ENCODE measurements at places on chromosomes 5 and 9.

DNA sequence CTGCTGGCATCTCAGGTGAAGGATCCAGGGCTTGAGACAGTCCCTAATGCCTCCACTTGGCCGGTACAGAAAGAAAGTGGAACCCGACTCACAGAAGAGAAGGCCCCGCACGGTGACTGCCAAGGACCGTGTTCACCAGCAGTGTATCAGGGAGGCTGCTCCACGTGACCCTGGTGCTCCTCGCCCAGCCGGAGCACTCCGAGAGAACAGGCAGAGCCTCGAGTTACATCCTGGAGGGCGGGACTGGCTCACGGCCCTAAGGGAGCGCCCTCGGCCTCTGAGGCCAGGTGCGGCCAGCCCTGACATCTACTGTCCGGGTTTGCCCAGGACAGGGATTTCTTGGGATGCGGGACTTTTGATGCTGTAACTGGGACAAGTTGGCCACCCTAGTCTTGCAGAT lies 104.0 kb upstream of the SARDH start:
- DNase-seq, result no peak

DNA sequence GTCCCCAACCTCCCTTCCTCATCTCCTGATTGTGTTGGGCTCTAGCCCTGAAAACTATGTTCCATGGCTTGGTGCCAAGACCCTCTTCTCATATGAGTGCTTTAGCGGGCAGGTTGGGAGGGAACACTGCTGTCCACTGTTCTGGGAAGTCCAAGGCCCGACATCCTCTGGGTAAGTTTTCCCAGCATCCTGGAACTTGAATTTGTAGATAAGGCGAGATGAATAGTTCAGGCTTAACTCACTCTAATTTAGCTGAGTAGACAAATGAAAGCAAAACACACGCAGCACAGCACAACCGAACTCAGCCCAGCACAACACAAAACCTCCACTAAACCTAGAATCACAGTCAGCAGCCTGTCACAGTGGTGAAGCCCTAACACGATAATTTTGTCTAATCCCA lies 95.3 kb upstream of the SLC28A3 start:
- no peak for DNase-seq

DNA sequence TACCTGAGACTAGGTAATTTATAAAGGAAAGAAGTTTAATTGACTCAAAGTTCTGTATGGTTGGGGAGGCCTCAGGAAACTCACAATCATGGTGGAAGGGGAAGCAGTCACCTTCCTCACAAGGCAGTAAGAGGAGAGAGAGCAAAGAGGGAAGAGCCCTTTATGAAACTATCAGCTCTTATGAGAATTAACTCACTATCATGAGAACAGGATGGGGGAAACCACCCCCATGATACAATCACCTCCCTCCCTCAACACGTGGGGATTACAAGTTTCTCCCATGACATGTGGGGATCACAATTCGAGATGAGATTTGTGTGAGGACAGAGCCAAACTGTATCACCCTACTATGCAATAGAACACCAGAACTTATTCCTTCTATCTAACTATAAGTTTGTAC lies 27.9 kb downstream of the CD274 start:
- no peak for DNase-seq

GRCh38 chr5:92206681-92207080 lies 823.6 kb upstream of the ARRDC3 start:
- DNase-seq, result peak; percentile 13

GRCh38 chr9:83520292-83520691 lies 17.9 kb downstream of the FRMD3 start:
- DNase-seq, result no peak

DNA sequence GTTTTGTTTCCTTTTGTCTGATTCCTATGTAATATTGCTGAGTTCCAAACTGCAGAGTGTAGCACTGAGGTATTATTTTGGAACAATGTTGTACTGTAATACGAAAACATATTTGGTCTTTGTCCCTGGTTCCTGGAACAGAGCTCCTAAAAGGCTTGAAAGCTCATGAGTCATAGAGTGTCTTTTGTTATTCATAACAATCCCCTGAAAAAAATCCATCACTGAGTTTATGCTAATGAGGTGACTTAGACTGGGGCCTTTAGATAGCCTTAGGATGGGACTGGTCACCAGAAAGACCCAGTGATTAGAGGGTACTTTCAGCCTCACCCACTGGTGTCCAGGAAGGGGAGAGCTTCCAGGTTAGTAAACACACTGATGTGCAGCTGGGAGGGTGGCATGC lies 132.7 kb upstream of the POU5F2 start:
- DNase-seq, result no peak

DNA sequence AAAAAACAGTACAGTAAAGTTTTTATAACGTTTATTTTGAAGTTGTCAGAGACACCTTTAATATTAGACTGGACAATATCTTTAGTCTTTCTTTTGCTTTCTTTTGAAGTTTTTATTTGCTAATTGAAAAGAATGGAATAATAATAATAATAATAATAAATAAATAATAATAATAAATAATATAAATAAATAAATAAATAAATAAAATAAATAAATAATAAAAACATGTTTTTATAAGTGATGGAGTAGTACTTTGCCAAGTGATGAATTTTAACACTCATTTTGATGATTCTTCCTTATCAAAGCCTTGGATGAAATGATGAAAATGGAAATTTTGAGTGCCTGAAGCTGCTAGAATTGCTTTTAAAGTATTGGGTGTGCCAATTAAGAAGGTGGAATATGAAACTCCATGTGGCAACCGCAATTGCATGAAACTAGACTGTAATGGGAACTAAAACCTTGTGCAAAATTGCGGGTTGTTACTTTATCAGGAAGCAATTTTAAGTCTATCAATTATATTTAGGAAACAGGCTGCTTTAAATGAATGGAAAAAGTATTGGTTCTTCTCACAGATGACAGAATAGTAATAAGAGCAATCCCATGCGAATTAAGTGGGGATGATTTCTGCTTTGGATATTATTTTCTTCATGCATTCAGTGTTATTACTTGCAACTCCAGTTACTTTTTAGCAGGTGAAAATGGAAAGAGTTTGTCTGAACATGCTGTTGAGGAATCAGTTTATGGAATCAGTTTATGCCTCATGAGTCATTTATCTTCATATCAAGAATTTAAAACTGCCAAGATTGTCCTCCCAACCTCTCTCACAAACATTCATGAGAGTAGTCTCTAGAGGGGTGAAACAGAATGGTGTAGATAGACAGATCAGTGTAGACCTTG lies 4.6 kb downstream of the ANXA1 start:
- DNase-seq, result no peak

DNA sequence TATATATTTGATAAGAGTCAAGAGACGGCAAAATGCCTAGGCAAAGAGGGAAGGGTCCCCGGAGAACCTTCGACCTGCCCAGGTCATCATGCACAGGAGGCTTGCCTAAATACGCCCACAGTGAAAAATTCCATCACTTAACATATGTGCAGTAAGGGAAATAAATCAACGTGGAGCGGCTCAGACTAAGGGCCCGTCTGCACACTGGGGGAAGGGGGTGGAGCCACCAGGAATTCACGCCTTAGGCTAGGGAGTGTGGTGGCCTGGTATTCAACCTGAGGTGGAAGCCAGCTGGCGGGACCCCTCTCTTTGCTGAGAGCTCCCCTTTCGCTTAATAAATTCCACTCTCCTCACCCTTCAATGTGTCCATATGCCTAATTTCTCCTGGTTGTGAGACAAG lies 8.3 kb downstream of the PTBP3 start:
- no peak for DNase-seq

- no peak for DNase-seq
Measured at GRCh38 chr5:152990217-152990616, 500.3 kb upstream of the GRIA1 start.

DNA sequence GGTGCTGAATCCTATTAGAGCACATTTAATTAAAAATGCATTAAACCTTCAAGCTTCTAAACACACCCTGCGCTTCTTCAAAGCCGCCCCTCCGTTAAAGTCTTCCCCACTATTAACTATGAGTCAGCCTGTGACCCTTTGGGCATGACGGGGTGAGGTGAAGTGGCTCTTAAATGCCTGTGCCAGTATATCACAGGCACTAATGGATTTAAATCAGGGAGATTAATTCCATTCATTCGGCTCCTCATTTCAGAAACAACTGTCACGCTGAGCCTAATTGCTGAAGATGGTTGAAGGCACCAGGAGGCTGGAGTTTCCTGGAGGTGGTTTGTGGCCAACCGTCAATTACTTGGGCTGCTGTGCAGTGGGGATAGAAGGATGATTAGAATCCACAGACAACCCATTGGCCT lies 192.6 kb upstream of the MSX2 start:
- DNase-seq, result no peak

- peak; percentile 67 for DNase-seq
Measured at GRCh38 chr9:110745676-110746075, 77.1 kb downstream of the MUSK start.

DNA sequence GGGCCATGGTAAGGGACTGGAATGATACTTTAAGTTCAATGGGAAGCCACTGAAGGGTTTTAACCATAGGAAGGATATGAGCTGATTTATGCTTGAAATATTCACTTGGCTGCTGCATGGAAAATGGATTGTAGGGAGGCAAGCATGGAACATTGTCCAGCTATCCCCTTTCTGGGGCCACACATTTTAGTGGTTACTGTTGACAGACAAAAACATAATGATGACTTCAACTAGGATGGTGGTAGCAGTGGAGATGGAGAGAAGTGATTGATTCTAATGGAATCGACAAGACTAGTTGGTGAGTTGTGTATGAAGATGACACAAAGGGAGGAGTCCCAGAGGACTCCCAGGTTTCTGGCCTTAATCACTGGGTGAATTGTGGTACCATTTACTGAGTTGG lies 6.2 kb upstream of the FCHSD1 start:
- no peak for DNase-seq

DNA sequence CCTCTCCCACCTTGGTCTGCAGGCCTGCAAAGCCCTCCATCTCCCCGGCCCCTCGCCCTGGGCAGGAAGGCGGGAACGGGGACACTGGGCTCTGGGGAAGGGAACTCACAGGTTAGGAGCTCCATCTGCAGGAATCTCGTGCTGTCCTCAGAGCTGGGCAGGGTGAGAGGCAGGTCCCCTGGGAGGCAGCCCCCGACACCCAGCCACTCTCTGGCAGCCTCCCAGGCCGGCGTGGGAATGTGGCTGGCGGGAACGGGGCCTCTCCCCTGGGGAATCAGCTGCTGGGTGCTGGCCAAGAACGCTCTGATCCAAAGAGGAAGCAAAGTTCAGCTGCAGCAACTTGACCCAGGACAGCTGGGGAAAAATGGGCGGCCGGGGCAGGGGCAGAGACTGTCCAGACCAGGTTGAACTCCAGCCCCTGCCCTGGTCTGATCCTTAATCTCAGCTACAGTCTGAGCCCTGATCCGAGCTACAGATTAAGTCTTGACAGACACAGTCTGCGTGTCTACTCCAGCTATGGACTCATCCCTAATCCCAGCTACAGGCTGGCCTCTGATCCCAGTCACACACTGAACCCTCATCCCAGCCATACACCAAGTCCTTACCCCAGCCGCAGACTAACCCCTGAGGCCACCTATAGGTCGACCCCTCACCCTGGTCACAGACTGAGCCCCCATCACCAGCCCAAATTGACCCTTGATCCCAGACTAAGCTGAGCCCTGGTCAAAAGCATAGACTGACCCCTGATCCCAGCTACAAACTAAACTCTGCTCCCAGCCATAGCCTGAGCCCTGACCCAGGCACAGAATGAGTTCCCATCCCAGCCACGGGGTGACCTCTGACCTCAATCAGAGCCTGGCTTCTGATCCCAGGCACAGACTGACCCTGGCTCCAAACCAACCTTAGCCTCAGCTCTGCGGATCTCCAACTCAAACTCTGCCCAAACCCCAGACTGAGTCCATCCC lies 37.3 kb upstream of the EGFL7 start:
- no peak for DNase-seq

GRCh38 chr9:99197987-99198386 lies 23.8 kb downstream of the ALG2 start:
- DNase-seq, result no peak

DNA sequence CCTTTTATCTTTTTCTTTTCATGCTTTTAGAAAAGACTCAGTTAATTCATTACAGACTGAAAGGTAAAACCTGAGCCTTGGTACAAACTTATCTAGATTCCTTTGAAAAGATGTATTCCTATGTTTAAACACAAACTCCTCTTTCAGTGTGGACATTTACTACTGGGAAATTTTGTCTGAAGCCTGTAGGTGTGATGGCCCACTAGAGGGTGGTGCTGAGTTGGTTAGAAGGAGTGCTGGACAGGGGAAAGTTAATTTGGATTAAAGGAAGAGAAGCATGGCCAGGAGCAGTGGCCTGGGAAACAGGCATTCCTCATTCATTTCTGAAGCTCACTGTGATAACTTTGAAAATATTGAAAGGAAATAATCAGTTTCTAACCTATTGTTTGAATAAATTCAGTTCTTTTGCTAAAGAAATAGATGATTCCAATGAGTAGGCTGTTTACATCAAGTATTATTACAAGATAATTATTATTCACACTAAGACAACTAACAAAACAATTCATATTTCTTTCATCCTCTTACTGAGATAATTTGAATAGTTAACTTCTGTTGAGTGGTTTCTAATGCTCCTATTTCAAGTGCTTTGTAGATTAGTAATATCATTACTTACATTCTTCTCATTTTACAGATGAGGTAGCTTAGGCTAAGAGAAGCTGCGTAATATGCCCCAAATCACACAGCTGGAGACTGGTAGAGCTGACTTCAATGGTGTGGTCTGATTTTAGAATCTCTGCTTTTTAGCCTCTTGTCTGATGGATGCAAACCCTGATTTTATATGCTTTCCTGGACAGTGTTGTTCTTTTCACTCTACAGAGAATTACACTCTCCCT lies 150.9 kb downstream of the ADGRV1 start:
- DNase-seq, result peak; percentile 21

GRCh38 chr5:143569213-143569701 lies 165.8 kb upstream of the NR3C1 start:
- peak; percentile 62 for DNase-seq

DNA sequence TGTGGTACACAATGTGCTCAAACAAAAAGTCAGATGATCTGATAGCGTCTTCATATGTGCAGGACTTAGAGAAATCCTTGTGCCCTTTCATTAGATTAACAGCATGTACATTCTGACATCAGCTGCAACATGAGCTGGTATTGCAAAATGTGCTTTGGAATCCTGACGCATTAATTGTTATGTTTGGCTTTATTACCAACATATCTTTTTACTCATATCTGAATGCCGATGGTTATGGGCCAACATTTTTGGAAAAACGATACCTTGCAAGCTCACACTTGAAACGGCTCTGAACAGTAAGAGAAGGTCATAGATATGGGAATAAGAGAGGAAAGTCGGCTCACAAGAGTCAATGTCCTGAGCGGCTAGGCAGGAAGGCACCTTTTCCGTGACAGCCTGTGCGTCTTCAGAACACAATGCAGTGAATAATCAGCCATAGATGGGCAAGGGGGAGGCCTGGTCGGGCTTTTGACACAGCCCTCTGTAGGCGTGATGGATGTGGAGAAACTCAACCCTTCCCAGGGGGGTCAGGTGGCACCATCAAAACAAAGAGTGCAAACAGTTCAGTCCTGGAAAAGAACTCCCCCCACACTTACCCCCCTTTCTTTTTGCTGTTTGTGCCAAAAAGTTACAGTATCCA lies 36.4 kb upstream of the GAS1 start:
- peak; percentile 81 for DNase-seq

DNA sequence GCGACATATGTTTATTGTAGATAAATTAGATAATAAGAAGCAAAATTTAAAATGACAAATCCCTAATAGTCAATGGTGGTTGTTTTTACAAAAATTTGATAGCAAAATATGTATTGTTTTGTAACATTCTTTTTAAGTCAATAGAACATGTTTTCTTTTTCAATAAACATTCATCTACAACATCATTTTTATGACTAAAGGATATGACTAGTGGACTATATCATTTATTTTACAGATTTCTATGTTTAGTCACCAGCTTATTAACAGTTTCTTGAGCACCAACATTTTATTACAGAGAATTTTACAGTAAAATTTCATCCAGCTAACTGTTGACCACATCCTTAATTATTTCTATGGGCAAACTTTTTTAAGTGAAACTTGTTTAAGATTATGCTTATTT lies 114.7 kb upstream of the IL7R start:
- no peak for DNase-seq
